ENCODE measurements at places on chromosomes 2 and 18.
A peak's percentile ranks its signal among the peaks of the same experiment; 100 is the strongest.

DNA sequence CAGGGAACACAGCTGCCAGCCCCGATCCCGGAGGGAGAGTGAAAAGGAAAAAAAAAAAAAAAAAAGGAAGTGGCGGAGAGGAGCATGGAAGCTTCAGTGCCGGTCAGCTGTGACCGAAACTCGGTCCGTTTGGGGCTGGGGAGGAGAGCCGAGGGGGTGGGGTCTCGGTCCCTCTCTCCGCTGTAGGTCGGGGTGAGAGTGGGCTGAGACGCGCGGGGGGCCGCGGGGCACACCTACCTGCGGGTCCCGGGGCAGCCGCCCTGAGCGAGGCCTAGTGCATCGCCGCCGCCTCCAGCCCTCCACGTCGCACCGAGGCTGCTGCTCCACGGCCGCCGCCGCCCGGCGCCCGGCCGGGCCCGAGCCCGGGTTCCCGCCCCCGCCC, 536 bp downstream of the VPS54 start:
- DNase-seq, result no peak

GRCh38 chr2:176636401-176636800, 367.2 kb downstream of the MTX2 start:
- DNase-seq, result no peak

- DNase-seq, result no peak
These were observed 65.7 kb upstream of the FOSL2 start for GRCh38 chr2:28326881-28327505.

- DNase-seq, result peak; percentile 98
These were observed 54.5 kb upstream of the ROCK2 start for GRCh38 chr2:11398750-11399437.

DNA sequence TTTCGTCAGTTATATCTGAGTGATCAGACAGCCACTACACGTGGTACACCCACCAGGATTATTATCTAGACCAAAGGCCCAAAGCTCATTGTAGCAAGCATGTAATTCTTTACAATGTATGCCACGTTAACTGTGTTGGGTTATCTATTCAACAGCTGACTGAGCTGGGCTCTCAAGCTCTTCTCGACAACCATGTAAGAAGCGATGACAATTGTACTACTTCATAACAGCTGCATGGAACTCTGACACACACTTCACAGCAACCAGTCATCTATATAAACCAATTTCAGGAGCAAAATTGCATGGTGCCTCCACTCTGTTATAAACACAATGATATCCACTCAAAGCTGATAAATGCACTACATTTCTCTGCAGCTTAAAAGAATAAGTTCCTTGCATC, 701.8 kb downstream of the NR4A2 start:
- no peak for DNase-seq

DNA sequence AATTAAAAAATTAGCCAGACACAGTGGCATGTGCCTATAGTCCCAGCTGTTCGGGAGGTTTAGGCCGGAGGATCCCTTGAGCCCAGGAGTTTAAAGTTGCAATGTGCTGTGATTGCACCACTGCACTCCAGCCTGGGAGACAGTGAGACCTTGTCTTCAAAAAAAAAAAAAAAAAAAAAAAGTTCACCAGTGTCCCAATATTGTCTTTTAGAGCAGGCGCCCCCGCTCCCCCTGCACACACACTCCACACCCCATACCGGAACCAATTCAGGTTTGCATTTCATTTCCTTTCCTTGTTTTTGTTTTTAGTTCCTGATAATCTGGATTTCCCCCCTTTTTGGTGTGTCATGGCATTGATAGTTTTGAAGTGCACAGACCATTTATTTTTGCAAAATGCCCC, 10.4 kb downstream of the TMEM87B start:
- DNase-seq, result no peak

DNA sequence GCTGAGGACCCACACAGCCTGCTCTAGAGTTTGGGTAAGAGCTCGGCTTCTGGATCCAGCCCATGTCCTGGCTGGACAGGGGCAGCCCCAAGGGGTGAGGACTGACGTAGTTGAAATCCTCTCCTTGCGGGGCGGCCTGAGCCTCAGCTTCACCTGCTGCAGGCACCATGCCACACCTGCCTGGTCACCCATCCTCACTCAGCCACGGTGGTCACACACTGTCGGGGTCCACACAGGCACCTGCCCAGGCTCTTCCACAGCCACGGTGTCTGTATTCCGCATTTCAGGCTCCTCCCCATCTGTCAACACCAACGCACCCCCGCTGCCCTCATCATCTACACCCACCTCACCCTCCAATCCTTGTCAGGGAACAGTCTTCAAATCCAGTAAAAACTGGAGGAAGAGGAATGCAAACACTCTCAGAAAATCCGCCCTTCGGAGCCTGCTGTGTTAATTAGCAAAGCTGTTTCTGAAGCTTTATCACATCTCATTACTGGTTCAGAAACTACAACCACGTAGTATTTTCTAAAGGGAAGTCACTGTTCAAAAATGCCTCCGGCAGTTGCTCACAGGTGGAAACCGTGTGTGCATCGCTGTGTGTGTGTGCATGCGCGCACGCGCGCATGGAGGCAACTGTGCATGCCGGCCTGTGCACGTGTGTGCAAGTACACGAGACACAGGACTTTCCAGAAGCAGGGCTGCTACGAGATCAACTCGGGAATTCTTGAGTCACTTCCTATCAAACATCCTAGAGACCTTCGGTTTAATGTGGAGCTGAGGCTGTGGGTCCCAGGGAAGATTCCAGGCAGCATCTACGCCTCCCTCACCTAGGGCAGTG, 38.2 kb downstream of the SLC66A2 start:
- DNase-seq, result no peak

DNA sequence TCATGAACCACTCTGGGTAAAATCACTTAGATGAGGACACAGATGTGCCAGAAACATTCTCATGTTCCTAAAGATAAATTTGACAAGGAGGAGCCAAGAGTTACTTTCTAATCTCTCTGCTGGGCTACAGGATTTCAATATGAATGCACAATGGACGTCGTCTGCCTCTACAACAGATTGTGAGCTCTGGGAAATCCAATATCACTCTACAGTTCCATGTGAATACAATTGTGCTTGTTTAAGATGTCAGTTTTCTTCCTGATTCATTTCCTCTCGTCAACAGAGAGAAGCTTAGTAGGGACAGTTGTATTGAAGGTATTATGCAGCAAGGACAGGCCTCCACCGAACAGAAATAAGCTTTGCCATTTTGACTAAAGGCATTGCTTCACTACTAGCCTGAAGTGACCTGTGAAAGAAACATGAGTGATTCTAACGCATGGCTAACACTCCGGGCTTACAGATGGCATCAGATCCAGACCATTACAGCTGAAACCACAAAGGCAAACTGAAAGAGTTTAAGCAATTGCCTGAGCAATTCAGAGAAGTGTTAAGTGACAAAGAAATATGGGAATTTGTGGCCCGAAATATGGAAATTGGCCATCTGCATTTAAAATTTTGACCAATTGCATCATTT, 1591.5 kb downstream of the LRP1B start:
- no peak for DNase-seq

GRCh38 chr2:126943612-126944348, 45.1 kb downstream of the TEX51 start:
- DNase-seq, result no peak

DNA sequence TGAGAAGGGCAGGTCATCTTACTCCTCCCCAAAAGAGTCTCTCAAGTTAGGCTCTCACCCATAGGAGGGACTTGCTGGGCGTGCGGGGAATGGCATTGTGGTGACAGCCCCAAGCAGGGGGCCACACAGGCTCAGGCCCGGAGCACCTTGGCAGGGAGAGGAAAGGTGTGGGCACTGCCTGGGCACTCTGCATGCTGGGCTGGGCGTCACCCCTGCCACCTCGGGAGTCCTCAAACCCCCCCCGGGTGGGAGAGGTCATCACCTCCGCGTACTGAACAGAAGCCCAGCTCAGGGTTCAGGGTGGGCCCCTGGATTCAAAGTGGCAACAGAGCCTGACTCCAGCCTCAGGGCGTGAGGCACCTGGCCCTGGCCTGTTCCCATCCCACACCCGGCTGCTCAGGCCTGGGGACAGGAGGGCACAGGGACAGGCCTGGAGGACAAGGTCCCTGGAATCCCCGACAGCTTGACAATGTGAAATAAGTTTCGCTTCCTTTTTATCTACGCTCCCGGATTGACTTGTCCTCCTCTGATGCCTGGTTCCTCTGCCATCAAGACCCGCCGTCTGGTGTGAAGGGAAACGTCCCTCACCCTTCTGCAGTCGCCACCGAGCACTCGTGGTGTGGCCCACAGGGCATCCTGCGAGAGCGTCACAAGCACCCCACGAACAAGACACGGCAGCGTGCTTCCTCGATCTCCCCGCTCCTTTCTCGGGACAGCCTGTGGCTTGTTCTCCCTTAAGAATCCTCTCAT, 97.8 kb downstream of the HDAC4 start:
- no peak for DNase-seq

DNA sequence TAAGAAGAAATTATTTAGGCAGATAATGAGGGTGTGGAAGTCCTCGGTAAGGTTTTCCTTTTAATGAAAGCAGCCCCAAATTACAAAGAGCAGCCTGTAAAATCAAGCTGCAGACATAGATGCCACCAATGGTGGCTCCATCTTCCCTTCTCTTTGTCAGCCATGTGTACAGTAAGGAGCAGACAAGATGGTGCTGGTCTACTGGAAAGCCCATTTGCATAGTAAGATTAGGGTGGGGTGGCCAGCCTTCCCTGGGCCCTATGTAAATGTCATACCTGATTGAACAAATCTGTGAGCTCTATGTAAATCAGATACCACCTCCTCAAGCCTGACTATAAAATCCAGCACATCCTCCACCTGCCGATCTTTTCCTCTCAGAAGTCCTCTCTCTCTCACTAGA, 154.4 kb upstream of the SERTAD2 start:
- no peak for DNase-seq

DNA sequence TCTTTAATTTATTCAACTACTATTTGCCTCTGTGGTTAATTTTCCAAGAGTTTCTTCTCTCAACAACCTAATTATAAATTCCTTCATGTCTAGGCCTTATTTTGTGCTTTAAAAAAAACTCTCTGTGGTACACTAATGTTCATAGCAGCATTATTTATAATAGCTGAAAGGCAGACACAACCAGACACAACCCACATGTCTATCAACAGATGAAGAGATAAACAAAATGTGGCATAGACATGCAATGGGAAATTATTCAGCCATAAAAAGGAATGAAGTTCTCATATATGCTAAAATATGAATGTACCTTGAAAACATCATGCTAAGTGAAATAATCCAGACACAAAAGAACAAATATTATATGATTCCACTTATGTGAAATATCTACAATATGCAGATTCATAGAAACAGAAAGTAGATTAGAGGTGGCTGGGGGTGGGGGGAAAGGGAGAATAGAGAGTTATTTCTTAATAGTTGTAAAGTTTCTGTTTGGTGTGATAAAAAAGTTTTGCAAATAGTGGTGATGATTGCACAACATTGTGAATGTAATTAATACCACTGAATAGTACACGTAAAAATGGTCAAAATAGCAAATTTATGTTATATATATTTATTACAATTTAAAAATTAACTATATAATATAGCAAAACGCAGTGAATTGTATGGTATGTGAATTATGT, 28.1 kb upstream of the RASGRP3 start:
- no peak for DNase-seq

DNA sequence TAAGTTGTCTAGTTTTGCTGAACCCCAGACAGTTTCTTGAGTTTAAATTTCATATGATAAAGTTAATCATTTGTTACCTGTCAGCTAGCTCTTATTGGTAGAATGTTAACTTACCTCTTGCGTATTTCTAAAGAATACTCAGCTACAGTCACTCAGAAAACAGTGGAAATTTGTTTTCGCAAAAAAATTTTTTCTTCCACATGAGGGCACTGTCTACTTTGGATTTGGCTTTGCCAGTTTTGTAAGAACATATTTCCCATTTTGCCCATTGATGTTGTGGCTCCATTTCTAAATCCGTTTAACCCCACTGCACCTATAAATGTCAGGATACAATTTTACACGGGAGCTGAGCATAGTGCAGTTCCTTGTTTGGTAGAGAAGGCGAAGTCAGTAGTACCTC, 19.1 kb upstream of the GCFC2 start:
- DNase-seq, result no peak

DNA sequence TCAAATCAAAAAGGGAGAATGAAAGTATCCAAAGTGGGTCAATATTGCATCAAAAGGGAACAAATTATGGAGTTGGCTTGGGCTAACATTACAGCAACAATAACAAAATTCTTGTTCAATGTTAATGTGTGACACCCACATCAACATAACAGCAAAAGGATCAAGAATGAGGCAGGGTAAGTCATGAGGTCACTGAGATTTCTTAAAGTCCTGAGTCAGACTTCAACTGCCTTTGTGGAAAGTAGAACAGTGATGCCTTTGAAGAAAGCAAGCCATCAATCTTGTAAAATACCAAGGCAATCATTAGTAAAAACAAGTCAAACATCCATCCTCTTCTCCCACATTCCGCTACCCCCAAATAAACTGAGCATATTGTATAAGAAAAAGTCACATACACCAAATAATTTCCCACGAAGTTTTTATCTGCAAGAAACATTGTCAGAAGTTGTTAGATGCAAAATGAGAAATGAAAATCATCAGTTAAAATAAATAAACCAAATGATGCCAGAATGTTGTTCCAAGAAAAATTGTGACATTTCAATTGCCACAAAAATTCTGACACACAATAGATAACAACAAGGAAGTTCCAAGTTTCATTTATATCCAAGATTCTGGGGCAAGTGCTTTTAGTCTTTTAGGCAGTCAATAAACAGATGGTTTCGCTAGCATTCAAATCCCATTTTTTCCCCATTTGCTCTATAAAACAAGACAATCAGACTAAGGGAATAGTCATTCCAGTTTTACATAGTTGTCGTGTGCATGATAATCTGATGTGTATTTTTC, 216.1 kb upstream of the SETBP1 start:
- DNase-seq, result no peak

DNA sequence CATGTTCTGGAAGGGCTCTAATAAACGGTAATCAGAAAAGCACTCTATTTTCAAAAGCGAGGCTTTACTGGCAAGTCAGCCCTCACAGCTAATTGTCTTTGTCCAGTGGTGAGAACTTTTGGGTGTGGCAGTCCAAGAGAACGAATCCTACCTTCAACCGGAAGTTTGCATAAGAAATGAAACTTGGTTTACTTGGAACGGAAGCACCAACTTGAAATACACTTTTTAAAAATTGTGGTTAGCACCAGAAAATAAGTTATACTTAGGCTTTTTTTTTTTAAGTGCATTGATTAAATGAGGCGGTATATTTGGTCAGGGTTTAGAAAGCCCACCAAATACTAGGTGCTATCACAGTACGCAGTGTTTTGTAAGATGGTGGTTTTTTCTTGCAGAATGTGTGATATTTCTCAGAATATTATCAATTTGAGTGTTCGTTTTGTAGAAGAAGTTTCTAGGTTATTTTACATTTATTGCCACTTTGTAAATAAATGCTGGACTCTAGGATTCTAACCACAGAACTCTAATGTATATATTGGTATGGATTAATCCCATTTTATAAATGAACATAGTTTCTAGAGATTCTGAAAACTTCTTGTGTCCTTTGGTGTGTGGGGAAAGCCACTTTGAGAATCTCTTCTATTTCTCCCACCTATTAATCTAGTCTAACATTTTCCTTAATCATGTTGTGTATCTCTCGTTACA, 1.2 kb downstream of the MYL12A start:
- DNase-seq, result peak; percentile 42

Measured in hematopoietic multipotent progenitor cell treated with erythropoietin and hydrocortisone succinate and interleukin-3 and kit ligand, for 15 days (in vitro differentiated cells).